ENCODE measurements at places on chromosomes 7 and 10.

DNA sequence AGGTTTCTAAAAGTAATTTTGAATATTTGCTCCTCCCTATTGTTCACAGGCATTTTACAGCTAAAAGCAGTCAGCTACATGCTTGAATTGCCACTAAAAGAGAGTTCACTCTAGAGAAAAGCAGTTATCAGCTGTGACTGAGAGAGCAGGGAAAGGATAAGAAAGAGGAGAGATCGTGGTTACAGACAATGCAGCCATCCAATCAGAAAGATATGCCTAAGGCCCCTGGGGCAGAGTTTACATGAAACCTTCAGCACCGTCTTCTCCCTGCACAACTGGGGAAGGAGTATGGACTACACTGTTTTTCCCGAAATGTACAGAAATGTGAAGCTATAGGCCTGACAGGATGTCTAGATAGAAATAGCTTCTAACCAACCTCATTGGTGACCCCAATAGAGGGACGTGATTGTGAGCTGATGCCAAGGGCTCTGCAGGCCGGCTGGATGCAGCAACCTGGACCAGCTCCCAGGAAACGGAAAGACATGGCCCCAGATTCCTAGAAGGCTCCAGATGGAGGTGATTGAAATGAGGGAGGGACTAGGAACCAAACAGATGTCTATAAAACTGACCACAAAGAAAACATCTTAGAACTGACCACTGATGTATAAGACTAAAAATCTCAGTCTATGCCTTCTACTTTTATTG lies 3.2 kb upstream of the VSTM4 start:
- no peak for DNase-seq

GRCh38 chr10:19930936-19931893 lies 115.0 kb downstream of the PLXDC2 start:
- DNase-seq: no peak

- no peak for DNase-seq
These were observed 45.8 kb downstream of the THSD7A start for GRCh38 chr7:11786186-11786585.

DNA sequence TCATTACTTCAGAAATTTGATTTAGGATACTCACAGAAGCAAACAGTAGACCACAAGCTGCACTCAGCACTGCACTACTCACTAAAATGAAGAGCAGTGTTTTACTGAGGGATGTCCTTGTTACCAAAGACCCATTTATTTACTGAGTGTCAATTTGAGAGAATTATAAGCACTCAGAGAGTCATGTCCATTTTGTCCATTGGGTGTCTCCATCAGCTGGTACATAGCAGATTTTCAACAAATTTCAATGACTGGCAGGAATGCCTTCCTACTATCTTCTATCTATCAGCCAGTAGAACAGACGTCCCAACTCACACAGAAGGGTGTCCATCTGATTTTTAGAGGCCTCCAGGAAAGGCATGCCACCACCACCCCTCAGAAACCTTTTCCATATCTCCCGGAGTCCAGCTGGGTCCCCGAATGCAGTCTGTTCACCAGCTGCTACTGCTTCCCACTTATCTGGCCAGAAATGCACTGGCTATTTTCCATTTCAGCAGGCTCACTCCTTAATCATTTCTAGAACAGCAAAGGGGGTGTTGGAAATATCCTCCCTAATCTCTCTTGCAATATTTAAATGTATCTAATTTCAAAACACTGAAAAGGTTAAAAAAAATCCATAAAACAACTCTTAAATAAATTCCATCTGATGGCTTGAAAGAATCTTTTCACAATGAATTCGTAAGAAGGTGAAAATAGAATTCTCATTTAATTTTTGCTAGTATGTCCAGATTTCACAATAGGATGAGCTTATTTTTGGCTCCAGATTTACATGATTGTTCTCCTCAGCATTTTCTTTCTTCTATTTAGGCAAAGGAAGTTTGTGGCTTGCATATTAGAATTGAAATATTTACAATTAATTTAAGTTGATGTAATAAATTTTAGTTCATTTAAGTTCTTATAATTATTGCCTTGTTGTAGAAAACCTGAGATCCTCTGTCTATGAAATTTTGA lies 1164.0 kb upstream of the CELF2 start:
- DNase-seq: no peak

- no peak for DNase-seq
These were observed 51.3 kb downstream of the FAM13C start for GRCh38 chr10:59311025-59311424.

DNA sequence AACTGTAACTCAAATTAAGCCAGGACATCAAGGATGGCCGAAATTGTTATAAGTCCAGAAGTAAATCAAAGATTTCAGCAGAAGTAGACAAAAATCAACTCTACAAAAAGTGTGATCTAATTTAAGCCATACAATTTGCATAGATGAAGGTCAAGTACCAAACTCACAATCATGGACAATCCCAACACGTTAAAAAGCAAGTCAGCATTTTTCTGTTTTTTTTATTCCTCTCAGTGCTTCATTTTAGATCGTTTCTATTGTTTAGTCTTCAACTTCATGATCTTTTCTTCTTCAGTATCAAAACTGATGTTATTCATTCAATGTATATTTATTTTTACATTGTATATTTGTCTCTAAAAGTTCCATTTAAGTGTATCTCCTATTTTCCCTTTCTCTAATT lies 674.3 kb upstream of the PHF14 start:
- DNase-seq: no peak

DNA sequence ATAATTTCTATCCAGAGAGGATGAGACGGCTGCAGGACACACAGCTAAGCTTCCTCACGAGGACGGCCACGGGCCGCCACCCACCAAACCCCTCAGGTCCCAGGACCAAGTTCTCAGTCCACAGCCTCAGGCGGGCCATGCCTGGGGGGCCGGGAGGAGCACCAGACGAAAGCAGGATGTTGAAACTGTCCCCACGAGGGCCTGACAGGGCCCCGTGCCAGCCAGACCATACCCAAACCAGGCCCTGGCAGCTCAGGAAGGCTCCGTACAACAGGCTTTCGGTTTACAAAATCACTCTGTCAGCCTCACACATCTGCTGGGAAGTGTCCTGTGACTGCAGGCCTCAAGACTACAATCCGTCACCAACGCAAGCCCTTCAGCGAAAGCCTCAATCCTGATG lies 14.5 kb downstream of the TUBGCP2 start:
- no peak for DNase-seq

DNA sequence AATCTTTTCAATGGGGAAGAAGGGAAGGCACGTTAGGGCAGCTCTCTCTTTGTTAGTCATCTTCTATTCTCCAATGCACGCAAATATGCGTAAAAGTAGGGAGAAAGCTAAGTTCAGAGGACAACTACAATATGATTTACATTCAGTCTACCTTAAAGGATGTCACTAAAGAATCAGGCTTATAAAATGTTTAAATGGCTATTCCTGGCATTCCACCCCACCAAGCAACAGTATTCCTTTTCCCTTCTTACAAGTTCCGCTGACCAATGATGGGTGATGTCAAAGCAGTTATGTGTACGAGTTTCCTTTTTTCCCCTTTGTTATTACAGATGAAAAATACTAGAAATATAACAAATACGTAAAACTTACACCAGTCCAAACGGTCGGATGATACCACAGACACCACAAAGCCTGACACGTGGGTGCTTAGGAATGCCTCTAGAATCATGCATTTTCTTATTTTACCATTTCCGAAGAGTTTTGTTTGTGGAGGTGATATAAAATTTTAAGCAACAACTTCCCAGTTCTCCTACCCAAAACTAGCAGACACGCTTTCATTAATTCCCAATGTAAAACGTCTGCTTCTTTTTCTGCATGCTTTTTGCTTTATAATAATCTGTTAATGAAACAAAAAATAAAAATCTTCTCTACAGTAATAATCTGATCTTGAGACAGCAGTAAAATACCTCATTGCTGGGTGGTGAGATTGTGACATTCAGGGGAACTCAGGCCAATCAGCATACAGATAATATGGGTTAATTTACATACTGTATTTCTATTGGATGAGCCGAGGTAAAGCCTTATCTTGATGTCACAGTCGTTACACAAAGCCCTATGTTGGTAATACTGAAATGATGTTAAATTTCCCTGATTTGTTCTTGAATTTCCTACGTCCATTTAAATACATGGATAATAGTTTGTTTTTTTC lies 708 bp upstream of the GPR85 start:
- peak; percentile 60 for DNase-seq

- DNase-seq: no peak
These were observed 51.1 kb downstream of the CYP26A1 start for GRCh38 chr10:93124580-93125318.

DNA sequence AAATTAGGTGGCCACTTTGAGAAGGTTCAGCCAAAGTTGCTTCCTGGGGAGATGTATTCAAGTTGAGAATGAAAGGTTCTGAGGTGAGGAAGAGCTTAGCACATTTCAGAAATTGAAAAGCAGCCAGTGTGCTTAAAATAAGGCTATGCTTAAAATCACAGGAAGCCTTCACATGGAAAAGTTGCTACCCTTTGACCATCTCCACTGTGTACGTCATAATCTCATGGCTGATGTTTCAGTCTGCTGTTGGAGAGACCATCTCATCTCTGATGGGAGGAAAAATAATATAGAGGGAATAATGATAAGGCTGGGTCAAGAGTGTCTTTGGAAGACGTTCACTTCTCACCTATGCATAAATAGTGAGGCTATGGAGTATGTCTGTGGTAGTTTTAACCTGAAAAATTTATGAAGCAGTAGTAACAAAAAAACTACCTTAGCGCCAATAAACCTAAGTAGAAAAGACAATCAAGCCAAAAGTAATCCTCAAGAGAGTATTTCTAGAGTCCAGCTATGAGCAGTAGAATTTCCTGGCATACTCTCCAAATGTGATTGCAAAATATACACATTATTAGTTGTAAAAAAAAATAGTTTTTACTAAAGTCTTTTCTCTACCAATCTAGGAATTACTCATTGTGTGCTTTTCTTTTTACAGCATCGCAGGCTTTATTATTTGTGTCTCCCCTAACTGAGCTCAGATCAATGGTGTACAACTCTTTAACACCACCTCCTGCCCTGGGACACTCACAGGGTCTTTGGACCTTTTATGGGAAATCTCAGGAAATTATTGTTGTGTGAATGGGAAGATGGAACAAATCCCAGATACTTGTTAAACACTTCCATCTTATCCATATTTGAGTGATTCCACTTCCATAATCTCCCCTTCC lies 435.2 kb upstream of the LRGUK start:
- DNase-seq: no peak

DNA sequence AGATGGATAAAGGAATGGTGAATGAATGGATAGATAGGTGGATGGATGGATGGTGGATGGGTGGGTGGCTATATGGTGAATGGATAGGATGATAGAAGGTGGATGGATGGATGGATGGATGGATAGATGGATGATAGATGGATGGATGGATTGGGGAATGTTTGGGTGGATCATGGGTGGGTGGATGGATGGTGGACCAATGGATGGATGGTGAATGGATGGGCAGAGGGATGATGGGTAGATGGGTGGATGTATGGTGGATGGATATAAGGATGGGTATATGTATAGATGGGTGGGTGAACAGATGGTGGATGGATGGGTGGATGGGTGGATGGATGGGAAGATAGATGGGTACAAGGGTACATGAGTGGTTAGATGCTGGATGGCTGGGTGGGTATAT lies 322.4 kb downstream of the ADARB2 start:
- DNase-seq: no peak

GRCh38 chr10:26869528-26869927 lies 8.8 kb upstream of the ABI1 start:
- DNase-seq: peak; percentile 13
